Activated T-cell treated with anti-CD3 and anti-CD28 coated beads, Interleukin-2, amount 50 U/mL, for 72 hours (primary cell): ENCODE measurements at places on chromosomes 12 and 14. TPM values are rescaled to one million over a fixed set of nuclear protein-coding genes. Genes with fewer than 3 reads are reported as not detected.

GLT8D2 gene
- 0.23 TPM for total RNA-seq

KRT8 gene
- 0.65 TPM for total RNA-seq

SYNDIG1L gene
- not detected for total RNA-seq

LRRIQ1 gene
- not detected for total RNA-seq

PTPRB gene
- not detected for total RNA-seq

AQP6 gene
- total RNA-seq: not detected
